ENCODE measurements at places on chromosomes 2 and 18.

DNA sequence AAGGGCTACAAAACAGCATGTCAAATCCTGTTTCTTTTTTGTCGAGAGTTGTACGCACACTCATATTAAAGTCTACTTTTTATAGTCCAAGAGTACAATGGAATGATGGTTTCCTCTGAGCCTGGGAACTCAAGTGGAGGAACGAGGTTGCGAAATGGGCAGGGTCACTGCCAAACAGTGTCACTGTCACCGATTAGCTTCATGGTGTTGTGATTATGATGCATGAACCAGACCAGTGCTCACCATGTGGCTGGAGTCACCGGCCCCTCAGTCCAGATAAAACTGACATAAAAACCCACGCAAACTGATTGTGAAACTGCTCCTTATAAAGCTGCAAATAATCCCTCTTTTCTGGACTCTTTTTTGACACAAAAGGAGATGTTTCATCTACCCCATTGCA is 122.0 kb downstream of the COPS8 start:
- DNase-seq, result no peak

DNA sequence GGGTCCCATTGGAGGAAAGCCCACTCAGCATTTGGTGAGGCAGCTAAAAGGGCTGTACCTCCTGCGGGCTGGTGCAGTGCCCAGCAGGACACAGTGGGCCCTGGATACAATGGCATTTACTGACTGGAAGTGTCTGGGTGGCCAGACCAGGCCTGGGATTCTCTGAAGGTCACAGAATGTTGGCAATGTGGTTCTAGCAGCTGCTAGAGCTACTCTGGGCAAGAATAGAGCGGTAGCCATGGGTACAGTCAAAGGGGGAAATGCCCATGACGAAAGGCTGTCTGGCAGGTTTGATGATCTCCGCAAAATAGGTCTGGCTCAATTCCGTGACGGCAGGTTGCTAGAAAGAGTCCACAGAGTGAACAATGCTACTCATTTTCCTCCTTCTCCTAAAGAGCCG is 241.8 kb downstream of the AFF3 start:
- no peak for DNase-seq

GRCh38 chr2:235988271-235989015 is 179.7 kb downstream of the GBX2 start:
- DNase-seq, result no peak

GRCh38 chr18:47413327-47413726 is 161.9 kb upstream of the SKOR2 start:
- DNase-seq, result no peak

GRCh38 chr2:119713819-119714490 is 35.0 kb downstream of the TMEM177 start:
- no peak for DNase-seq

DNA sequence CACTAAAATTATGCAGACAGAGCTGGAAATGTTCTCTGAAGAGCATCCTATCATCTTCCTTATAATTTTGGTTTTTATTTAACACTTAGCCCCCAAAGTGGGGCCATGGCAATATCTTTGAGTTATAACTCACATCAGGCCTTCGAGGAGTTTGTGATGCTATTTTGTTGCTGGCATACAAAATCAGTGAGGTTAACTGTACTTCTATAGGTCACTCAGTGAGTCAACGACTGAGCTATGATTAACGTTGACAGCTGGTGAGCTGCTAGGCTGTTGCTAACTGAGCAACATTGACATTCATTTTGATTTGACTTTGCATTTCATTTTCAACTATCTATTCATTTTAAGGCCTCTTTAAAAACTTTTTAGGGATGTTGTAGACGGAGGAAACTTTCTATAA is 50.0 kb downstream of the GPD2 start:
- no peak for DNase-seq

All from ovary (tissue), 10 donors.